ENCODE measurements at places on chromosomes 3 and 15. TPM values are rescaled to one million over a fixed set of nuclear protein-coding genes. Genes with fewer than 3 reads are reported as not detected.

LEKR1 gene
- total RNA-seq: 2.3 TPM

DNA sequence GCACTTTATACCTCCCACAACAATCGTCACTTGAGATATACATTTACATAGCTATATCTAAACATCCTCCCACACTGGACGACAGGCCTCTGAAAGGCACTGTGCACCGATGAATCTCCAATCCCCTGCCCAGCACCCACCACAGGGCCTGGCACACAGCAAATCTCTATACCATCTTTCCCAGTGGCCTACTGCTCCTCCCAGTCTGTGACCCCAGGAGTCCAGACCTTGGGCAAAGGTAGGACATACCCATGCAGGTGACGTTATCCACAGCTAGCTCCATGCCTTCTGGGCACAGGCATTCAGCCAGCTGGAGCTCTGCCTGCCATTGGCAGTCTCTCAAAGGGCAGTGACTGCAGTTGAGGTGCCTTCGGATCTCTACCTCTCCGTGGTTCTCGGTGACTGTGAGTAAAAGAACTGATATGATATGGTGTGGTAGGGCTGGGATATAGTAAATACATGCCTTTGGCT is 5.8 kb downstream of the LTK start:
- DNase-seq: no peak

DNA sequence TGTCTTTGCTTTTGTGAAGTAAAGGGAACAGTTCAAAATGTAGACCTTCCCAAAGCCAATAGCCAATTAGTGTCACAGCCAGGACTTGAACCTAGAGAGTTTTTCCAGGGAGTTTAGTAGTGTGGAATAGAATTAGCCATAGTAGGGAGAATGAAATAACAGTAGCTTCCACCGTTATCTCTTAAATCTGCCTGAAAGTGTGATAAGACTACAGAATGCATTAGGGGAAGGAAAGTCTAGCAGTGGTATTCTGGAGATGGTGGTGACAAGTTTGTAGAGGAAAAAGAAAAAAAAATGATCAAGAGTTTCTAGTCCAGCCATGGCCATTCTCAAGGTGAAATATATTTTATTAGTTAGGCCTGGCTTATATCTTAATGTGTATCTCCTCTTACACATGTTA is 13.8 kb downstream of the ATP11B start:
- no peak for DNase-seq

SETD5 gene
- 53.3 TPM for total RNA-seq

DNA sequence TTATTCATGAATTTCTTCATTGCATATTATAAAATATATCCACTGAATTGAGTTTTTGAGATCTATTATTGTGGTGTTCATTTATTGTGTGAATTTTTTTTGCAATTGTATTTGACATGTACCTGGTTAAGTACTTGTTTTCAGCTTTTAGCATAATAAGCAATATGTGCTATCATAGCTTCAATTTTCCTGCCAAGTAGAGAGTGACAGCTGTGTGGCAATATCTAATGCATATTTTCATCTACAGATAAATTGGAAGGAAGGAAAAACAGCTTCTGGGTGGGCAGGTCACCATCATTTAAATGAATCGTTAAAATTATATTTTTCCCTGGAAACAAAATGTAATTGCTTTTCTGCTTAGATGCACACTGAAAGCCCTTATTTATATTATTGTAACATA is 296.9 kb downstream of the EPHA6 start:
- DNase-seq: no peak

GRCh38 chr3:157373783-157374182 is 62.9 kb upstream of the PTX3 start:
- DNase-seq: no peak

- no peak for DNase-seq
Measured at GRCh38 chr3:40451551-40451950, 5.6 kb upstream of the RPL14 start.

CACNA1D gene
- total RNA-seq: 6.9 TPM

- DNase-seq: no peak
Measured at GRCh38 chr3:40875581-40875980, 323.7 kb upstream of the CTNNB1 start.

EOMES gene
- total RNA-seq: 0.39 TPM

GRCh38 chr15:63374686-63375520 is 6.7 kb downstream of the CA12 start:
- peak; percentile 71 for DNase-seq

DNA sequence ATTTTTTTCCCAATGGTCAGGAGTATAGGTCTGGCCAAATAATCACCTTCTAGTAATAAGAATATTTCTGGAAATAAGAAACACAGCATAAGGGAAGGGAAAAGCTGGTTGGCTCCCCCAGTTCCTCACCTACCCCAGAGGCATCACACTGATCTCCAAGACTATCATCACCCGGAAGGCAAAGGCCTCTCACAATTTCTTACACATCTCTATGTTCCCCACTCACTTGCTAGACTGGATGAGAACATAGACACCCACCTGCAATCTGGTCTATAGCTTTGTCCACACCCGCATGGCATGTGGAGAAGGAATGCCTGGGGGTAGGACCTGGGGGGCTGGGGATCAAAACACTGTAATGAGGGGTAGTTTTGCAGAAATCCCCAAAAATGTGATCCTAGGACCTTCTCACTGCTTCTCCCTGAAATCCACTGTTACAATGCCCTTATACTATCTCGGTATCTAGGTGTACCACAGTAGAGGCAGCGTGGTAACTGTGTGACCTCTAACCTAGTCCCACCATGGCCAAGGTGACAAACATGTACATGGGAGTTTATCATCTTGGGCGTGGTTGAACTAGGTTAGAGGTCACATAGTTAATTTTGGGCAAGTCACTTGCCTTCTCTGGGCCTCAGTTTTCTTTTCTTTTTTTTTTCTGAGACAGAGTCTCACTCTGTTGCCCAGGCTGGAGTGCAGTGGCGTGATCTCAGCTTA is 29.5 kb upstream of the NRROS start:
- no peak for DNase-seq

CTXND1 gene
- total RNA-seq: 1.3 TPM

- no peak for DNase-seq
Measured at GRCh38 chr3:117404141-117404540, 694.6 kb downstream of the TUSC7 start.

DNA sequence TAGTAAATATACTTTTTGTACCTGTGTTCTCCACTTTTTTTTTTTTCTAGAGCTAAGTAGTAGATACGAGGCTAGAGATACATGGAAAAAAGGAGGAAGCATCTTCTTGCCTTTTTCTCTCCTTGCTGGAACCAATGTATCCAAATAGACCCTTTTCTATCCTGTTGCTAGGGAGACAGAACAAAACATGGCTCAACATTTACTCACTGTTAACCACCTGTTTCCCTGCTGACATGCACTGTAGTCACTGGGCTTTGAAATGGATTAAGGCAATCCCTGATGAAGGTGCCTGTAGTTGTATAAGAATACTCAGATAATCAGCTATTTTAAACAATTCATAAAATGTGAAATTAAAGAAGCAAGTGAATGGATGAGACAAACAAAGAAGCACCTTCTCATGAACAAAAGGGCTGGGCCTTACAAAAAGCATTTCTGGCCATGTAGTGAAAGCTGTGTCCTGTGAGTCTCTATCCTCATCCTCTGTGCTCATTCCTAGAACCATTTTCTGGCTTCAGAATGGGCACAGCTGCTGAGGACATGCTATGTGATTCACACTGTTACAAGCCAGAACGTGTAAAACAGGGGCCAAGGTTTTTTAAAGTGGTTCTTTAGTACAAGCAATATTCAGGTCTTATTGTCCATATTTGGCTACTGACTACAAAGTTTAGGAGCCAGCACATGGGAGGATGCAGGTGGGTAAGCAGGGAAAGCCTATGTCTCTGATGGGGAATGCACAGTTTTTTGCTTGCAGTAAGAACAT is 100.4 kb upstream of the NDN start:
- no peak for DNase-seq

CLRN1 gene
- not detected for total RNA-seq

NANOGP8 gene
- not detected for total RNA-seq

GRCh38 chr15:82882273-82882928 is 70.1 kb downstream of the HOMER2 start:
- DNase-seq: no peak

GRCh38 chr15:29914511-29914926 is 92.3 kb upstream of the TJP1 start:
- DNase-seq: no peak

DNA sequence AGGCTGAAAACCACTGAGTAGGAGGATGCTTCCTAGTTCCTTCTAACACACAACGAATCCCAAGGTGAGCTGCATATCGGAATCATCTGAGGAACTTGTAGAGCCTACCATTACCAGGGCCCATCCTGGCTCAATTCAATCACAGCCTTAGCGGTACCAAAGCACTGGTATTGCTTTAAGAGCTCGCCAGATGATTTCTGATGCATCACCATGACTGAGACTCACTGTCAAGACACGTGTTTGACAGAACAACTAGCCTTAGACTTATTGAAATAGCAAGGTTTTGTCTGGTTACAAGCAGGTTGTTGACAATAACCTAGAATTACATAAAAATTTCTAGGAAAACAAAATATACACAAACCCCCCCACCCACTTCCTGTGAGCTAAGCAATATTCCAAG is 68.5 kb downstream of the CBLB start:
- no peak for DNase-seq

GRCh38 chr15:68377766-68378165 is 54.2 kb downstream of the ITGA11 start:
- no peak for DNase-seq

- DNase-seq: no peak
Measured at GRCh38 chr3:118476885-118477618, 557.6 kb downstream of the IGSF11 start.

- peak; percentile 2 for DNase-seq
Measured at GRCh38 chr3:42684632-42685362, 540 bp upstream of the KLHL40 start.

- DNase-seq: no peak
Measured at GRCh38 chr3:25182794-25183193, 245.3 kb upstream of the RARB start.

DNA sequence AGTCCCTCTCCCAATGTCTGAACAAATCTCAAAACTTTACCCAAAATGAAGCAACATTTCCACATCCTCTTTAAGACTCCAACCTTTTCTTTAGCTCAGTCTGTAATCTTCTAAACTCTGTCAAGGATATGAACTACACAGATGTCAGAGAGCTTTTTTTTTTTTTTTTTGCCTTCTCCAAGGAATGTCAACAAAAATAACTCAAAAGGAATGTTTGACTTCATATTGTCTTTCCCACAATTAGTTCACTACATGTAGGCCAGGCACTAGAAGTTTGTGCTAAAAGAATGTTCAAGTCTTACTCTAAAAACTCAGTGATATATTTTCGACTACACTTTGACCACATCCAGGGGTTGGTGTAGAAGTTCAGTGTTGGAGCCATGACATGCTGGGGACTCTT is 37.1 kb downstream of the ADAMTS9 start:
- DNase-seq: no peak

OCA2 gene
- 0.09 TPM for total RNA-seq

DNA sequence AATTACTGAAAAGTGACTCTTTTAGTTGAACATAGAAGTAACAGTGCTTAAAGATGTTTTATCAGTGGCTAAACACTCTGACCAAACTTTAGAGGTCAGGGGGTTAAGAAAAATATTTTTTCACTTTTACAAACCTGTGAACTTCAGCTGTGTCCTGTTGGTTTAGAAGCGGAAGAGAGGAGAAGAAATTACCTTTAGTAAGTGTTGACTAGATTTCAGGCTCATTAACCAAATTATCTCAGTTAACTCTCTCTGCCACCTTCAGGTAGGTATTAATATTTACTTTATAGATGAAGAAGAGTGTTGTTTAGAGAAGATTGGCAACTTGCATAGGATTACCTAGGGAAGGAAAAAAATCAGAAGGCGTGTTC is 151.9 kb upstream of the CMC1 start:
- no peak for DNase-seq

- no peak for DNase-seq
Measured at GRCh38 chr3:15303728-15304127, 28.7 kb downstream of the SH3BP5 start.

DNA sequence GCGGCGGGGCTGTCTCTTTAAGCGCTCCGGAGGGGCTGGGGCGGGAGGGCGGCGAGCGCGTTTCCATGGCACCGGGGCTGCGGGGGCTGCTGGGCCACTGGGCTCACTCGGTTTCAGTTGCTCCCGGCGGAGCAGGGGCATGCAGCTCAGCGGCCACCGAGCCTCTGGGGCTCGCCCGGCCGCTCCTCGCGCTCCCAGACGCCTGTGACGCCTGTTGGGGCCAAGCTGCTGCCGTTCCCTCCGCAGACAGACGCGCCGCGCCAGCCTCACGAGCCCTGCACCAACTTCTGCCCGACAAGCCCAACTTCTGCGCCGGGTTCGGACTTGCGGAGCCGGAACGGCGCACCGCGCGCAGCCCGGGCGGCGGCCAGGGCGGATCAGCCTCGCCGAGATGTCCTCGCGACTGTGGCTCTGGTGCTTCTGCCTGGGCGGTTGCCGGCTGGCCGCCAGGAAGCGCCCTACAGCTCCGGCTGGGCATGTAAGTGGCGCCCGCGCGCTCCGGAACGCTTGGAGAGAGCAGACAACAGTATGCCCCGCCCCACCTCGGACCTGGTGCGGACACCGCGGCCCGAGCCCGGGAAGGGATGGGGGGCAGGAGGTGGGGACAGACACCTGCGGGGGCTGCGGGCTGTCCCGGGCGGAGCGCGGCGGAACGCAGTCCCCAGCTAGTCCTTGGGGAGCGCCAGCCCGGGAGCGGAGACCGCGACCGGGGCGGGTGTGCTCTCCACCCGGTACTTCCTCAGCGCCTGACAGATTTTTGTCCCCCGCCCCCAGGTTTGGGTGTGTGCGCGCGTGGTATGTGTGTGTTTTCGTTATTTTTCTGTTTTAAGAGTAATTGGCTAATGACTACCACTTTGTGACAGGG is 154.1 kb upstream of the GOLIM4 start:
- peak; percentile 80 for DNase-seq

DNA sequence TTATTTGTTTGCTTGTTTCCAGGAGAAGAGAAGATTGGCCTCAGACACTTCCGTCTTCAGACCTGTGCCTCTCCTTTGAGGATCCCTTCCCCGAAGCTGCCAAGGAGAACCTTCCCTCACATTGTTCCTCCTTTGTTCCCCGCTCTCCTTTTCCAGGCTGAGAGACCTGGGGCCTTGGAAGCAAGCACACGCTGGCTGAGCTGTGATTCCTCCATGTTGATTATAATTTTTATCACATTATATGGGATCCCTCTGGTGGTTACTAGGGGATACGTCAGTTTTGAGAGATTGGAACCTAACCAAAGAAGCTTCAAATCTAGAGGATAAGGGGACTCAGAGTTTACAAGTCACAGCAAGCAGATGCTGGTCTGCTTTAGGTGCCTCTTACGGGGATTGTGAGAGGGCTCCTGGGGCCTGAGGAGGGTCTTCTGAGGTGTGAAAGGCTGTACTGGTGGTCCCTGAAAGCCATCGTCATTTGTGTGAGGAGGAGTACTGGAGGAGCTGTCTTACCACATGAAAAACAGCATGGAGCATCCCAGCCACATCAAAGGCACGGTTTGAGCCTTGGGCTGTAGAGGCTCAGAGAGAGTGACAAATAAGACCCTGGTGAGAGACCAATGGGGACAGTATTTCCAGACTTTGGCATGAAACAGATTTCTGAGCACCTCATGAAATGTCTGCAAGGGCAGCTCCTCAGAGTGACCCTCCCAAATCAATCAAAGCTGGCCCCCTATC is 760.1 kb upstream of the CFAP20DC start:
- no peak for DNase-seq

GRCh38 chr15:60656481-60656880 is 177.5 kb upstream of the ICE2 start:
- peak; percentile 24 for DNase-seq

- no peak for DNase-seq
Measured at GRCh38 chr3:176431038-176431418, 766.3 kb downstream of the TBL1XR1 start.

CD96 gene
- total RNA-seq: 2.9 TPM

EID1 gene
- total RNA-seq: 233 TPM

- peak; percentile 62 for DNase-seq
Measured at GRCh38 chr15:64699751-64700388, 75.5 kb downstream of the RBPMS2 start.

FOXB1 gene
- total RNA-seq: not detected
